Cardiac muscle cell (in vitro differentiated cells and primary cell): ENCODE measurements at places on chromosomes 4 and X.

DNA sequence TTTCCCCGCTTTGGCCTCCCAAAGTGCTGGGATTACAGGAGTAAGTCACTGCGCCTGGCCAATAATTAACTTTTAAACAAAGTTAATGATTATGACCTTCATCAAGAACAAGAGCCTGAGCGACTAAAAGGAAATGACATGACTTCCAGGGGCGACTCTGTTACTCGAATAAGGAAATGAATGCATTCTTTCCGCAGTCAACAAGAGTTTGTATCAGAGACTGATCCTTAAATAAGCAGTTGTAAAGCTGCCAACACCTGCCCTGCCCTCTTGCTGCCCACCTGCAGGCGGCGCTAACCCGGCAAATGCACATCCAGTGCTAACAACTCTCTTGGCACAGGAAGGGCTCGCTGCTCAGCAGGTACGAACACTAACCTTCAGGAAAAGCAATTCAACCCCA, 27.3 kb downstream of the WDR1 start:
- DNase-seq = no peak

DNA sequence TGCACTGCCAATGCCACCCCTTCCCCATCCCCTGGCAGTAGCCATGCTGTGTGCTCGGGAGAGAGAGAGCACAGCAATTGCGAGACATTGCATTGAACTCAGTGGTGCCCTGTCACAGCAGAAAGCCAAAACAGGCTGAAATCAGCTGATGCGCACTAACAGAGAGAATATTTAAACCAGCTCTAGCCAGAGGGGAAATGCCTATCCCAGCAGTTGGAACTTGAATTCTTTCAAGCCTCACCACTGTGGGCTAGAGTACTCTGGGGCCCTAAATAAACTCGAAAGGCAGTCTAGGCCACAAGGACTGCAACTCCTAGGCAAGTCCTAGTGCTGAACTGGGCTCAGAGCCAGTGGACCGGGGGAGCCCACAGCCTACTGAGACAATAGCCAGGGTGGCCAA, 17.7 kb upstream of the RP2 start:
- DNase-seq = no peak

- peak; percentile 92 for DNase-seq
These were observed 982 bp downstream of the PDLIM5 start for GRCh38 chr4:94452476-94453371.

DNA sequence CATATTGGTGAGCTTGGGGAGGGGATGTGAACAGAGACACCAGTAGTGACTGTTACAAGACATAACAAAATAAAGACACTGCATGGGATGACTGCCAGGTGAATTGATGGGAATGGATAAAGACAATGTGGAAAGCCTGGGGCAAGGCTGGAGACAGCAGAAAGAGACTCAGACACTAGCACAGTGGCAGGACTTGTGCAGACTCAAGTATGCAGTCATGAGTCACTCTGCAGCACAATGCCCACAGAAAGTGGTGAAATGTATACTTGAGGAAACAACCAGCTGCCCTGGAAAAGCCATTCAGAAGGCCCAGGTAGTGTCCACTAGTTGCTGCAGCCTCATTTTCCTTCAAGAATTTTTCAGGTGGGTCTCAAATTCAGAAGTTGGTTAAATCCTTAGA, 452.3 kb downstream of the MID1IP1 start:
- DNase-seq = peak; percentile 0

GRCh38 chr4:15525080-15525479, 55.4 kb downstream of the CC2D2A start:
- DNase-seq = no peak

DNA sequence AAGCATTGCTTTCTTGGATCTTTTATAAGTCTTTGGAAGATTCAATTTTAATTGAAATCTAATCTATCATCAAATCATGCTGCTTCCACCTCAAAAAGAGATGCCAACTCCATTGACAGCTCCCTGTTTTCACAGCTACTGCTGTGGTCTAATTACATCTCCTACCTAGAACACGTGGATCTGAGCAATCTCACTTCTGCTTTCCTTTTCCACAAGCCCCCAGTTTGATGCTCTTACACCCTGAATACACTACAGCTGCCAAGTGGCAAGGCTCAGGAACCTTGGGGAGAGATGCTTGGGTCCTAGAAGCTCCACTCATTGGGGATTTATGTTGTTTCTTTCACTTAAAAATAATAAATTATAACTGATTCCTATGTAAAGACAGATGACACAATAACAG, 172.0 kb downstream of the CFAP299 start:
- DNase-seq = no peak

DNA sequence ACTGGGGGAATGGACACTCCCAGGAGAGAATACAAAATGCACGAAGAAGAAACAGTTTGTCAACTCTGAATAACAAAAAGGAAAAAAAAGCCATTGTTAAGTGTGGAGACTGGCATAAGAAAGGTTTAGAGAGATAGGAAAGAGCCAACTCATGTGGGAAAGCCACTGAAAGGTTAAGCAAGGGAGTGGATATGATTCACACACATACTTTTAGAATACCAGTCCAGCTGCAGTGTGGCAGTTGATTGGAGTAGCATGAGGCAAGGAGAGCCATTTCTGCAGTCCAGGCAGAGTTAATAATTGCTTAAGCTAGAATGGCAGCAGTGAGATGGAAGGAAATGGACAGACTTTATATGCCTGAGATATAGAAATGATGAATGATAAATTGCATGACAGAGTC, 36.9 kb upstream of the ADAD1 start:
- peak; percentile 84 for DNase-seq

- DNase-seq = no peak
These were observed 1257.0 kb downstream of the NLGN4X start for GRCh38 chrX:4971646-4972045.

DNA sequence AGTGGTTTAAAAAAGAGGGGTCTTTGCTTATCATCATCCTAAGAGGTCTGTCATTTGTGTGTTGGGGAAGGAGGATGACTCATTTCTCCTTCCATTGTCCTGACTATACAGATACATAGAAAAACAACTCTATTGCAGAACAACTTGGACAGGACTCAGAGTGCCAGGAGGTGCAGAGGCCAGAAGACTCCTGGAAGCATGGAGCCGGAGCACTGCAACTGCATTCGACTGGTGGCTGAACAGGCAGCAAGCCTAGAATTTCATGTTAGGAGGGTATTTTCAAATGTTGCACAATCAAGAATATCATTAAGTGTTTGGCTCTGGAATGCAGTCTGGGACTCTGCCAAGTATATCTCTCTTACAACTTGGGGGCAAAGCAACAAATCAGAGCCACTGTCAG, 35.0 kb upstream of the MAML3 start:
- peak; percentile 22 for DNase-seq

DNA sequence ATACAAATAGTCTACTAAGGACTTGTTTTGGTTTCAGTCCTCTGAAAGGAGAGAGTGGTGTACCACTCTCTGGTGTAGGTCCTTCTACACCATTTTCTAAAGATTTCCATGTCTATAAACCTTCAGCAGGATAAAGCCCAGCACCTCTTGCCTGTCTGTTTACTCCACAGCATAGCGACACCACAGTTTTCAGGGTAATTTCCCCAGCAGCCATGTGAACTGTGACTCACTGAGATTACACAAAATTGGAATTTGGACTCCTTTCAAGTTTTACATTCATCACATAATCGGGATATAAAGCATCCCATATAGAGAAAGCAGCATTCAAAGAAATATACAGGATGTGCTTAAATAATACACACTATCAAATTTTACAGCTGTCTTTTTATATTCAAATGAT, 229.6 kb downstream of the PRDM5 start:
- DNase-seq = no peak

GRCh38 chr4:36000941-36001557, 243.3 kb downstream of the ARAP2 start:
- DNase-seq = no peak

GRCh38 chr4:165692082-165692481, 181.0 kb upstream of the TLL1 start:
- DNase-seq = no peak

DNA sequence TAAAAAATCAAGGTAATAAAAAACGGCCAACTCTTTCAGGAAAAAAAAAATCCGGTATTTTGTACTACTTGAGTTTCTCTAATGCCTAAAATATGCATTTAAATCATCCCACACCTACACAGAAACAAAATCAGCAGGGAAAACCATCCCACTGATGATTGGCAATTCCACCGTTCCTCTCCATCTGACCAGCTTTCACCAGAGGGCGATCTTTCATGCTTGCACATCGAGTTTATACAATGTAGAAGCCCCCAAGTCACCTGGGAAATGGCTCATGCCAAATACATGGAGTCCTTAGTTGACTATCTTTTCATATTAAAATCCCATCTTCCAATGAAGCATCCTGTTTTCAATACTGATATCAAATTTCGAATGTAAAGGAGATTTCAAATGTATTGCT, 69.2 kb downstream of the PTCHD1 start:
- peak; percentile 3 for DNase-seq

- DNase-seq = no peak
These were observed 3.6 kb downstream of the NOCT start for GRCh38 chr4:139018971-139019758.

DNA sequence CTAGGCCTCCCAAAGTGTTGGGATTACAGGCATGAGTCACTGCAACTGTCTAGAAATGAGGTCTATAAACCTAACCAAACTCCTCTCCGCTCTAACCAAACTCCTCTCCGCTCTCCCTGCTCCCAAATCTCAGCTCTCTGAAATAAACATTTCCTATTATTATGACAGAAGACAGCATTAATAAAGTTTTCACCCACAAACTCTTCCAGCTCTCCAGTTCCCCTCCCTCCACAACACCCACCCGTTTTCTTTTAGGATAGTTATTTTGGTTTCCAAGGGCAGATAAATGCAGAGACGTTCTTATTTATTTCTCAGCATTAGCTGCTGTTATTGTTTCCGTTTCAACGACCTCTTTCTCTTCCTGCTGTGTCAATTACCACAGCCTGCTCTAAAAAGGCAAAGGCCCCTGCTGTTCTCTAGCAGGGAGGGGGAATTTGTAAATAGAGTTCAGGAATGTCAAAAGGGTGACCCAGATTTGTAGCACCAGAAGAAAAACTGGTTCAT, 13.3 kb upstream of the SCD5 start:
- DNase-seq = peak; percentile 14

- DNase-seq = no peak
These were observed 56.6 kb upstream of the PACRGL start for GRCh38 chr4:20643631-20644030.

DNA sequence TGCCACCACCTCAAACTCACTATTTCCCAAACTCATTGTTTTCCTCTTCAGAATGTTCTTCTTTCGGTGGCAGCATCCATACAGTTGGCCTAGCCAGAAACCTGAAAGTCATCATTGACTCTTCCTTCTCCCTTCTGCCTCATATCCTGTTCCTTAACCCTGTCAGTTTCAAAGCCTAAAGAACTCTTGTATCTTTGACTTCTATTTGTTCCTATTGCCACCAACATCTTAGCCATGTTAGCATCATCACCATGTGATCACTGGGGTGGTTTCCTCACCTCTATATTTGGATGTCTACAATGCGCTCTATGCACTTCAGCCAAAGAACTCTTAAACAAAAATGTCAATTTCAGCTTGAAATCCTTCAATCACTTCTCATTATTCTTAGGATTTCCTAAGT, 29.0 kb downstream of the DDX60L start:
- DNase-seq = no peak

DNA sequence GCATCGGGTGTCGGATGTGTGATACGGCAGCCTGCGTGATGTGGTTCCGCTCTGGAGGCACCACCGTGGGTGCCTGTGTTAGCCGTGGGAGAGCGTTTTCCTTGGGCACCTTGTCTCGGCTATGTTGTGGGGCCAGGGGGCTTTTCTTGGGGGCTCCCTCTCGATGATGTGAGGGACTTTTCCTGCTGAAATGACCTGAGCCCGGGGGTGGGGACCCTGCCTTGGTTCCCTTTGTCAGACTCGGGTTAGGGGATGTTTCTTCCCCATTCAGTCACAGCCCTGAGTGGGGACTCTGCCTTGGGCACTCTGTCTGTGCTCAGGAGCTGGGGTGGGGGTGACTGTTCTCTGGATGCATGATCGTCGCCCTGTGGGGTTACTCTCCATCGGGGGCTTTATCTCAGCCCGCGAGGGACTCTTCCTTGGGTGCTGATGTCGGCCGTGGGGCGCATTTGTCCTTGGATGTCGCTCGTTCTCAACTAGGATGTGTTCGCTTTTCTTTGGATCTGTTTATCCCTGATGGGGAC, 26.7 kb downstream of the CT45A3 start:
- no peak for DNase-seq

DNA sequence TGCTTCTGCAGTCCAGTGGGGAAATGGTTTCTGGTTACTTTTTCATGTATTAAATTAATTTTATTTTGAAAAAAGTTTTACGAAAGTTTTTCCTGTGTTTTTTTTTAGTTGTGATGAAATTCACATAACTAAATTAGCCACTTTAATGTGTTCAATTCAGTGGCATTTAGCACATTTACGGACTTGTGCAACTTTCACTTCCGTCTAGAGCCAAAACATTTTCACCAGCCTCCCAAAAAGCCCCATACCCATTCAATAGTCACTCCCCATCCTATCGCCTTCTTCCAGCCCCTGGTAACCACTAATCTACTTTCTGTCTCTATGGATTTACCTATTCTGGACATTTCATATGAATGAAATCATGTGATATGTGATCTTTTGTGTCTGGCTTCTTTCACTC, 22.8 kb upstream of the TBL1X start:
- DNase-seq = no peak

GRCh38 chr4:101993002-101993841, 202.7 kb downstream of the BANK1 start:
- DNase-seq = no peak

DNA sequence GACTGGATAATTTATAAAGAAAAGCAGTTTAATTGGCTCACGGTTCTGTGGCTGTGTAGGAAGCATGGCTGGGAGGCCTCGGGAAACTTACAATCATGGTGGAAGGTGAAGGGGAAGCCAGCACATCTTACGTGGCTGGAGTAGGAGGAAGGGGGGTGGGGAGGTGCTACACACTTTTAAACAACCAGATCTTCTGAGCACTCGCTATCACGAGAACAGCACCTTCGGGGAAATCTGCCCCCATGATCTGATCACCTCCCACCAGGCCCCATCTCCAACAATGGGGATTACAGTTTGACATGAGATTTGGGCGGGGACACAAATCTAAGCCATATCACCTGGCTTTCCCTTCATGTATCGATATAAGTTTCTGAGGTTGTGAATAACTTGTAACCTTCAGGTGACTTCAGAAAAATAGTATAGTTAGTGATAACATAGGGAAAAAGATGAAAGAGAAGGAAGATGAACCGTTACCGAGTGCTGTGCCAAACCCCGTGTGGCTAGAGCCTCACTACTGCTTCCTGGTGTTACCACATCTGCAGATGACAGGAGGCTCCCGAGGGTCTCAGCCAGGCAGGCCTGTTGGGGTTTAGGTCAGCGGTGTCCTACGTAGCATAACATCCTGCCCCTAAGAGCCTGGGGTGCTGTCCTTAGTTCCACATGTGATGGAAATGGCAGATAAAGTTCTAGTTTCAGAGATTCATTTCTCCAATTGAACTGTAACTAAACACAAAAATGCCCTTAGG, 103.5 kb downstream of the TNIP2 start:
- no peak for DNase-seq
